ENCODE measurements at places on chromosomes 2 and 18.

- DNase-seq, result no peak
Observed at GRCh38 chr2:228543117-228543516, 361.6 kb upstream of the SPHKAP start.

DNA sequence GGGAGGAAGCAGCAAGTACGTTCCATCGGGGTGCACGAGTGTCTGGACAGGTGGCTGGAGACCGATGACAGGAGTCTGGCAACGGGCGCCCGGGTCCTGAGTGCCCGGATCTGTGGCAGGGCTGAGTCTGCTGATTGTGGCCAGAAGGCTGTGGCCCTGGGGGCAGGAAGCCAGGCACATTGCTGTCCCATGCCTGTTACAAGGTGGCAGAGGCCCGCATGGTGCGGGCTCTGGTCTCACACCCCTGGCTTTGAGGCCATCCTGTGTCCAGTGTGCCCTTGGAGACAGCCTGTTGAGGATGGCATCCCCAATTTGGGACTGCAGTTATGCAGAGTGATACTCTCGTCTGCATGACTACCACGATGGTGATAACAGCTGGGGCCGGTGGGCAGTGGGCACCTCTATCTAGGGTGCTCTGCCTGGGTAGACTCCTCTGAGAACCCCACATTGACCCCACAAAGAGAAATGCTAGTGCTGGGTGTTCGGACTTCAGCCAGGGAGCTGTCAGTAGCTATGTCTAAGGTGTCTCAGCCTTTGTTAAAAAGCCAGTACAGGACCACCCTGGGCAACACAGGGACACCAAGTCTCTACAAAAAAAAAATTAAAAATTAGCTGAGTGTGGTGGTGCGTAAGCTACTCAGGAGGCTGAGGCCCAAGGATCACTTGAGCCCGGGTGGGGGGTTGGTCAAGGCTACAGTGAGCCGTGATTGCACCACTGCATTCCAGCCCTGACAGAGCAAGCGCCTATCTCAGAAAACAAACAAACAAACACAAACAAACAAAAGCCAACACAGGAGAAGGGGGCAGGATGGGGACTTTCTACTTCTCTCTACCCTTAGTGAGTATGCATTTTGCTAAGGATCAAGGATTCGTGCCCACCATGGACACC is 88.3 kb downstream of the RHOB start:
- DNase-seq, result no peak

GRCh38 chr2:191158193-191158592 is 7.4 kb upstream of the STAT4 start:
- DNase-seq, result no peak

DNA sequence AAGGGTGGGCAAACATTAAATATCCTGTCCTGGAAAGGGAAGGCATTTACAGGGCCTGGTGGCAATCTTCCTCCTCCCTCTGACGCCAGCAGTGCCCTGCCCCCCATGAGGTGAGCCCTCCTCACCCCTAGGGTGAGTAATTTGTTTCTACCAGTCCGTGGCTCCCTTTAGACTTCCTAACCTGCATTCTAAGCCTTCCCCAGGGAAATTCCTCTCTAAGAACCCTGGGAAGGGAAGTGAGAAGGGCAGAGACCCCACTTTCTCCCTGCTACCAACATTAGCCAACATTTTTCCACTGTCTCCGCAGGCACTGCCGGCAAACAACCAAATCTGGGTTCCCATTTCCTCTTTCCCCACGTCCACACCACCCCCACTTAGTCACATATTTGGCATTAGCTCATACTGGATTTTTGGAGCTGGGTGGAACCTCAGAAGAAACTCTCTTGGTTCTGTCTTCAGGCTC is 69.3 kb downstream of the NRP2 start:
- no peak for DNase-seq

Measured in IMR-90 (cell line).